ENCODE measurements at places on chromosomes 16 and 17. TPM values are rescaled to one million over a fixed set of nuclear protein-coding genes. Genes with fewer than 3 reads are reported as not detected.
A peak's percentile ranks its signal among the peaks of the same experiment; 100 is the strongest.

GRCh38 chr16:2716948-2717347 lies 3.1 kb downstream of the PRSS27 start:
- DNase-seq, result no peak
- no peaks in the 10 kb centered on the region for H3K4me1 ChIP-seq
- no peak overlapping the region for H3K27ac ChIP-seq

- peaks cover 46% of the 10 kb centered on the region for H3K4me1 ChIP-seq
- H3K27me3 ChIP-seq, result peaks cover 41% of the 10 kb centered on the region
- peak overlapping the region; percentile 73 for H3K4me3 ChIP-seq
- H3K27ac ChIP-seq, result peak overlapping the region; percentile 89
Observed at GRCh38 chr17:38510421-38511149, 82.3 kb downstream of the ARHGAP23 start.

DNA sequence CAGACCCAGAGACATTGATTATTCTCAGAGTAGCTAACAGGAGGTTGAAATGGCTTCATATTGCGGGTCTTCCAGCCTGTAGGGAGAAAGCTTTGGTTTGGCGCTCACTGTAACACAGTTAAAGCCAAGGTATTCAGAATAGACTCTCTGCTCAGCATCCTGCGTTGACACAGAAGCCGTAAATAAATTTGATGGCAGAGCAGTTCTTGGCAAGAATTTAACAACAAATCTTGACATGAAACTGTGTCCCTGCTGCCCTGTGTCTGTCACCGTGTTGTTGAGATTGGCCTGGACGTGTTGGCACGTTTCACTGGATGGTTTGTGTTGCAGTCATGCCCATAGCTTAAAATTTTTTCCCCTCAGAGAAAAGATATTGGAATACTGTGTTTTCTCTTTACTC lies 359.6 kb downstream of the SNX29 start:
- no peak for DNase-seq
- H3K36me3 ChIP-seq, result no peaks in the 10 kb centered on the region
- peaks cover 39% of the 10 kb centered on the region for H3K4me1 ChIP-seq
- no peak overlapping the region for H3K27ac ChIP-seq

The SLC47A1 gene
- not detected for total RNA-seq

The SLFN14 gene
- total RNA-seq, result not detected

GRCh38 chr17:5536866-5537650 lies 47.3 kb downstream of the NLRP1 start:
- H3K36me3 ChIP-seq, result peaks cover 4% of the 10 kb centered on the region
- no peak overlapping the region for H3K4me3 ChIP-seq
- H3K27ac ChIP-seq, result no peak overlapping the region

GRCh38 chr17:70945386-70945785 lies 776.1 kb downstream of the KCNJ2 start:
- DNase-seq, result no peak
- no peak overlapping the region for H3K4me3 ChIP-seq
- peaks cover 1% of the 10 kb centered on the region for H3K27me3 ChIP-seq
- H3K4me1 ChIP-seq, result no peaks in the 10 kb centered on the region
- H3K27ac ChIP-seq, result no peak overlapping the region

DNA sequence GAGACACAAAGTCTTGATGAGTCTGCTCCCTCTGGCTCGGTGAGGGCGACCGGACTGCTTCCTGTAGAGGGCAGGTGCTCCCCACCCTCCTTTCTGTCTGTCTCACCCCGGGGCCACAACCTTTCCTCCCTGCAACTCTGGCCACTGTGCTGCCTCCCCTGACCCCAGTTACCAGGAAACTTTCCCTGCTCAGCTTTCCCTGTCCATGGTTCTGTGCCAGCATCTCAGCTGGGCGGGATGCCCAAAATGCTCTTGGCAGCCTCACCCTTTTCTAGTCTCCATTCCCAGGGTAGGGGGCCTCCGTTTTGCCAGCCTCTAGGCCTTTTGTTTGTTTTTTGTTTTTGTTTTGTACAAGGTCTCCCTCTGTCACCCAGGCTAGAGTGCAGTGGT lies 1.4 kb downstream of the PLD2 start:
- no peak overlapping the region for H3K27ac ChIP-seq
- peaks cover 17% of the 10 kb centered on the region for H3K36me3 ChIP-seq
- H3K27me3 ChIP-seq, result no peaks in the 10 kb centered on the region
- H3K4me3 ChIP-seq, result peak overlapping the region; percentile 88
- H3K4me1 ChIP-seq, result peaks cover 12% of the 10 kb centered on the region

The CSF3 gene
- total RNA-seq, result 0.34 TPM

DNA sequence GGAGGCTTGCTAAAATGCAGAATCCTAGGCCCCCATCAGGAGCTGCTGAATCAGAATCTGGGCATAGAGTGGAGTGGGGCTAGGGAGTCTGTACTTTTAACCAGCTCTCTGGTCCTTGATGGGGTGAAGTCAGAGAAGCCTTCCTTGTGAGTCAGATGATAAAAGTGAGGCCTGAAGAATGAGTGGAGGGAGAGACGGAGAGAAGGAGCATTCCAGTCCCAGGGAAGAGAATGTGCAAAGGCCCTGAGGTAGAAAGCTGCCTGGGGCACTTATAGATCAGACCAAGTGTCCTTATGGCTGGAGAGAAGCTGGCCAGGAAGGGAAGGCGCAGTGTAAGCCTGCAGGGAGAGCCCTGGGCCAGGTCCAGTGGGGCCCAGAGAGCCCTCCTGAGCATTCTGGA lies 235.1 kb upstream of the NLRP1 start:
- H3K36me3 ChIP-seq, result peaks cover 5% of the 10 kb centered on the region
- H3K4me3 ChIP-seq, result no peak overlapping the region
- H3K27me3 ChIP-seq, result peaks cover 26% of the 10 kb centered on the region
- peaks cover 12% of the 10 kb centered on the region for H3K4me1 ChIP-seq
- H3K27ac ChIP-seq, result no peak overlapping the region

- H3K27ac ChIP-seq, result no peak overlapping the region
- peaks cover 38% of the 10 kb centered on the region for H3K4me1 ChIP-seq
Observed at GRCh38 chr17:37174205-37174604, 201.6 kb upstream of the C17orf78 start.
